ENCODE measurements at places on chromosomes 3 and 15.
A peak's percentile ranks its signal among the peaks of the same experiment; 100 is the strongest.

DNA sequence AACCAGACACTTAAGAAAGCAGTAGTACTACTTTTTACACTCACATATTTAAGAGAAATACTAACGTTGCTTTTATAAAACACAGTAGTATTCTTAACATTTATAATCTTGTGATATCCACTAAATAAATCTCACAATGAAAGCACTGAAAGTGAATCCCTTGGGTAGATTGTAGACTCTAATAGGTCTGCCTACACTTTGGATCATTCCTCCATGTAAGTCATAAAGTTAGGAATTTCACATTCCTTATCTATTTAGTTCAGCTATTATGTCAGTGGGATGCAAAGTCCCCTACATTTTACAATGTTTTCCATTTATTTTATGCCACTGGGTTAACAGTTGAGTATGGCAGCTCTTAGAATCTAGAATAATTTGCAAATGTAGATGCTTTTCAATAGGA lies 330.7 kb downstream of the LSAMP start:
- DNase-seq: no peak

DNA sequence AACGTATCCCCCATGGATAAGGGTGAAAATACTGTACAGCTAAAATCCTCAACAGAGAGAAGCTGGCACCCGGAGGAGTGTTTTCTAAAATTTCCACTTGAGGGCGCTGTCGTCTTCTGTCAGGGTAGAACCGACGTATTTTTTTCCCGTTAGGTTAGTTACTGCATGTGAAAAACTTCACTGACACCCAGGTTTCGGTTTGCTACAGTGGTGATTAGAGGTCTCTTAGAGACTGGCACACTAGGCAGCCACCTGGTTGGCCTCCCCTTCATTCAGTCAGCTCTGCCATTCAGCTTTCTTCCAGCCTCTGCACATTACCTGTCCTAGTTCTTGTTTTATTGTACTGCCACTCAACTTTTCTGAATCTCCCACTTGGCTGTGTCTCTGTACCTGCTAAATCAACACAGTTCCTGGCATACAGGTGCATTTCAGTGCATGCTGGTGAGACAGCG lies 18.4 kb downstream of the CCK start:
- DNase-seq: peak; percentile 67

DNA sequence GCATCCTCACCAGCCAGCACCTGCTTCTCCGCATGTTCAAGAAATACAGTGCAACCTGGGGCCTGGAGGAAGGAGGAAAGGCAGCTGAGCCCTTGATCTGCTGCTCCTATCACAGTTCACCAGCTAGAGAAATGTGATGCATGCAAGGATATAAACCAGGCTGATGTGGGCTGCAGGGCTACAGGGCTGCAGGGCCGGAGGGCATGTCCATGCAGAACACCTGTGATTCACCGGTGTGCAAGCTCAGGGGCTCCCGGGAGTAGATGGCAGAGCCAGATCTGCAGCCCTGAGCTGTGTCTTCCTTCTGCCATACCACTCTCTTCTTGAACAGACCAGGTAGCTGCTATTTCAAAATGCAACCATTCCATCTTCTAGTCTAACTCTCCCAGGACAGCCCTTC lies 84.9 kb downstream of the HMG20A start:
- DNase-seq: no peak

GRCh38 chr15:90192961-90193786 lies 8.0 kb upstream of the SEMA4B start:
- no peak for DNase-seq

- no peak for DNase-seq
Observed at GRCh38 chr3:70716832-70717231, 404.4 kb upstream of the MDFIC2 start.

DNA sequence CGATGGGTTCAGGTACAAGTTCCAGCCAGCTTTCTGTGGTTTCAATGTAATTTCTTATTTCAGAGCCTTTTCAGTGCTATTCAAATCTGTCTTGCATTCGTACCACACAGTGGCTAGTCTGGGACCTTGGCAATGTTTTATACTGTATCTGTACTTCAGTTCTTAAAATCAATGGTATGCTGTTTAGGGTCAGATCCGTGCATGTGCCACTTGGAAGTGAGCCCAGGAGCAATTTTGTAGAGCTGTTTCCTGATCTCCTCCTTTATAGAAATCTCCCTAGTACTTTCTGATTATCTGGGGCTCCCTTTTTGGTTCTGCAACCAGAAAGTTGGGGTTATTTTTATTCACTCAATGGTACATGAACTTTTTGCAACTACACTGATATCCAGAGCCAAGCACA lies 59.5 kb upstream of the NDUFB4 start:
- DNase-seq: no peak

DNA sequence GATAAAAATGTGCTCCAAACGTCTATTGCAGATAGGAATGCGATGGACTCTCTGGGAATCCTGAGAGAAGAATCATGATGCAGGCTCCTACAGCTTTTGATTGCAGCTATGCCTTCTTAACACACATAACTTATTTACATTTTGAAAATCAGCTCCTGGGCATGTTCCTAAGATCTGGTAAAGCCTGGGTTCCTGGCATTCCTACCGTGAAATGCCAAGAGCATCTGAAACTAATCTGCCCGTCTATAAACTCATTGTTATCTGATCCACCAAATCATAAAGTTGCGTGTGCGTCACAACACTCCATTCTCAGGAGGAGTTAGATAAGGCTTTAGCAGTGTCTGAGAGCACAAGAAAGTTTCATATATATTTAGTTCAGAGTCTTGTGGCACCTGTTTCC lies 79.0 kb upstream of the VGLL3 start:
- DNase-seq: no peak

DNA sequence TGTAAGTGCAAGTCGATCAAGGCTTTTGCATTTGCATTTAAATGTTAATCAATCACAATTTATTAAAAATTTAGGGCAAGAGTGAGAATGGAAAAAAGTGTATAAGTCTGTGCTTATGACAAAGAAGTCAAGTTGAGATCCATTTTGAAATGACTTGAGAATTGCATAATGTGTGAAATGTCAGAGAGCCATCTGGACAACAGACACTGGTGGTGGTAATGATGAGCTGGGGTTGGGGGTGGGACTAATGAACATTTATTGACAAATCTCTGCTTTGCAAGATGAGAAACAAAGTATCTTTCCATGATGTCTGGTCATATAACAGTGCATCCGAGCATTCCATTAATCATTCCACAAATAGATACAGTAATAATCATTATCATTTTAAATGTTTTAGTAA lies 89.4 kb upstream of the ZBTB20 start:
- no peak for DNase-seq

GRCh38 chr3:154559623-154560022 lies 129.6 kb upstream of the GPR149 start:
- DNase-seq: no peak

DNA sequence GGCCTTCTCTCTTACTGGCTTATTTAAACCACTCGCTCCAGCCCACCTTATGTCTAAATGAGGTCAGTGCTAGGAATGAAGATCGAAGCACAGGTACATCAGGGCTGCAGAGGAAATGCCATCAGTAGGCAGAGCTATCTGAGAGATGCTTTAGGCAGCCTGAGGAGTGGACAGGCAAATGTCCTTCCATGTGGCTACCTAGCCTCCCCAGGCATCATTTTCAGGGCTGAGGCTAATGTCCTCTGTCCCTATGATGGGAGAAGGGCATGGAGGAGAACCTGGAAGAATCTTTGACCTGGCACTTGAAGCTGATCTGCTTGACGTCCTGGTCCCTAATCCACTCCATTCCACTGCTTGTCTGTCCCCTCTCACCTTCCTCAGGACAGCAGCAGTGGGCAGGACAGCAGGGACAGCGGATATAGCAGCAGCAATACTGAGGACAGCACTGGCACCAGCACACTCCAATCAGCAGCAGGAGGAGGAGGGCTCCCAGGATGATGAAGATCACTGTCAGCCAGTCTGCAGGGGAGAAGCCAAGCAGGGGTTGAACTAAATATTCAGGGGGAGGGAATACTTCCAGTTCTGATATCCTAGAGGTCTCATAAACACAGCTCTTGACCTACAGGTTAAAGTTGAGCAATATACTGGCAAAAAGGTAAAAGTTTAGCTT lies 21.0 kb downstream of the ILDR1 start:
- no peak for DNase-seq
